ENCODE measurements at places on chromosomes 12 and 14.
A peak's percentile ranks its signal among the peaks of the same experiment; 100 is the strongest.

DNA sequence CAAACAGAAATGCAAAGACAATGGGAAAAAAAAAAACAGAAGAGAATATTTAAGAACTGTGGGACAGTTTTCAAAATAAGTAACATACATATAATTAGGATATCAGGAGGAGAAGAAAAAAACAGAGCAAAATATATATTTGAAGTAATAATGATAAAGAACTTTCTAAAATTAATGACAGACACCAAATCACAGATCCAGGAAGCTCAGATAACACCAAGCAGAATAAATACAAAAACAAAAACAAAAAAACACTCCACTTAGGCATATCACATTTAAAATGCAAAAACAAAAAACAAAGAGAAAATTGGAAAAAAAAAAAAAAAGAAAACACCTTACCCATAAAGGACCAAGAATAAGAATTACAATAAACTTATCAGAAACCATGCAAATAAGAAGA, 9.6 kb upstream of the RFX4 start:
- no peaks in the 10 kb centered on the region for H3K36me3 ChIP-seq
- no peak overlapping the region for H3K4me3 ChIP-seq
- H3K27ac ChIP-seq, result no peak overlapping the region
- DNase-seq, result no peak
- H3K4me1 ChIP-seq, result no peaks in the 10 kb centered on the region

DNA sequence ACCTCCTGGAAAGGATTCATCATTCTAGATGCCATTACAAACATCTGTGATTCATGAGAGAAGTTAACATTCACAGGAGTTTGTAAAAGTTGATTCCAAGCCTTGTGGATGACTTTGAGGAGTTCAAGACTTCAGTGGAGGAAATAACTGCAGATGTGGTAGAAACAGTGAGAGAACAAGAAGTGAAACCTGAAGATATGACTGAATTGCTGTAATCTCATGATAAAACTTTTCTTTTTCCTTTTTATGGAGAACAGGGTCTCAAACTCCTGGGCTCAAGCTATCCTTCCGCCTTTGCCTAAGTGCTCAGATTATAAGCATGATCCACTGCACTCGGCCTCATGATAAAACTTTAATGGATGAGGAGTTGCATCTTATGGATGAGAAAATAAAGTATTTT, 64.5 kb upstream of the GTF2A1 start:
- H3K36me3 ChIP-seq, result peaks cover 22% of the 10 kb centered on the region
- H3K4me1 ChIP-seq, result peaks cover 4% of the 10 kb centered on the region
- H3K27ac ChIP-seq, result no peak overlapping the region
- no peaks in the 10 kb centered on the region for H3K27me3 ChIP-seq
- no peak for DNase-seq
- H3K4me3 ChIP-seq, result no peak overlapping the region

- H3K4me1 ChIP-seq, result peaks cover 32% of the 10 kb centered on the region
- peak overlapping the region; percentile 13 for H3K4me3 ChIP-seq
- H3K27me3 ChIP-seq, result peaks cover 80% of the 10 kb centered on the region
- no peaks in the 10 kb centered on the region for H3K36me3 ChIP-seq
- no peak overlapping the region for H3K27ac ChIP-seq
- DNase-seq, result no peak
Measured at GRCh38 chr14:38211255-38211735, 3.6 kb downstream of the SSTR1 start.

GRCh38 chr12:52832985-52833905, 866 bp downstream of the KRT79 start:
- no peak for DNase-seq
- H3K27ac ChIP-seq, result no peak overlapping the region
- H3K4me1 ChIP-seq, result peaks cover 6% of the 10 kb centered on the region
- no peak overlapping the region for H3K4me3 ChIP-seq

DNA sequence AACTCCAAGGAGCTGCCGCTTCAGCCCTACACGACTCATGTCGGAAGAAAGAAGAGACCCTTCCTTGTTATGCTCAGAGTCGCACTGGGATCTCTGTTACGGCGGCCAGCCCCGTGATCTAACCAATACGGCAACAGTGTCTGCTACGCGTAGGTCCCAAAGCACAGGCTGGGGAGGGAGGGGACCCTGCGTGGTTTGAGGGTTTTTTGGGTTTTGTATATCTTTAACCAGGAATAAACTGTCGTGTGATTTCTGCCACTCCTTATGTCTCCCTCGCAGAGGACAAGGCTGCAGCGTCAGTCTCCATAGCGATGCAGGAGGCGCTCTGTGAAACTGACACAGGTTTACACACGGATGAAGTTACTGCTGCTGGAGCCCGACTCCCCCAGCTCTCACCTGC, 60.0 kb upstream of the DIO3 start:
- no peak for DNase-seq
- no peaks in the 10 kb centered on the region for H3K36me3 ChIP-seq
- no peak overlapping the region for H3K4me3 ChIP-seq
- H3K27me3 ChIP-seq, result no peaks in the 10 kb centered on the region
- H3K27ac ChIP-seq, result no peak overlapping the region

- no peaks in the 10 kb centered on the region for H3K36me3 ChIP-seq
- H3K27me3 ChIP-seq, result no peaks in the 10 kb centered on the region
- H3K27ac ChIP-seq, result no peak overlapping the region
- no peak for DNase-seq
Measured at GRCh38 chr14:100526632-100527031, 60.6 kb downstream of the BEGAIN start.

DNA sequence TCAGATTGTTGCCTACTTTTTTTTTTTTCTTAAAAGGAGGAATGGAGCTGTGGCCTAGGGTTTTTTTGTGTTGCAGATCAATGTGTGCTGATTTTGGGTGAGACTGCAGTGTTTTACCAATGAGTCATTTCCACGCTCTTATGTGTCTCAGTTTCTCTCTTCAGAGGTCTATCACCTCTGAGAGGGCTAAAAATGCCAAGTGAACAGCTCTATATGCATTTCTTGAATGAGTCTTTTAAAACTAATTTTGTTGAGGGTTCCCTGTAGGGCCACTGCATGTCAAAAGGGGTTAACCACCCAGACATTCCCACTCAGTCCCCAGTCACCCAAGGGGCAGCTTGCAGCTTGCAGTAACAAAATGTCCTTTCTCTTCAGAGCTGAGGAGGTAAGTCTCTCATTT, 24.3 kb upstream of the GLIPR1L2 start:
- no peaks in the 10 kb centered on the region for H3K4me1 ChIP-seq
- H3K4me3 ChIP-seq, result no peak overlapping the region
- H3K36me3 ChIP-seq, result no peaks in the 10 kb centered on the region

GRCh38 chr12:117038919-117039318, 60.3 kb downstream of the TESC start:
- H3K4me1 ChIP-seq, result peaks cover 18% of the 10 kb centered on the region
- H3K4me3 ChIP-seq, result no peak overlapping the region
- no peaks in the 10 kb centered on the region for H3K36me3 ChIP-seq
- no peak for DNase-seq
- H3K27ac ChIP-seq, result no peak overlapping the region

DNA sequence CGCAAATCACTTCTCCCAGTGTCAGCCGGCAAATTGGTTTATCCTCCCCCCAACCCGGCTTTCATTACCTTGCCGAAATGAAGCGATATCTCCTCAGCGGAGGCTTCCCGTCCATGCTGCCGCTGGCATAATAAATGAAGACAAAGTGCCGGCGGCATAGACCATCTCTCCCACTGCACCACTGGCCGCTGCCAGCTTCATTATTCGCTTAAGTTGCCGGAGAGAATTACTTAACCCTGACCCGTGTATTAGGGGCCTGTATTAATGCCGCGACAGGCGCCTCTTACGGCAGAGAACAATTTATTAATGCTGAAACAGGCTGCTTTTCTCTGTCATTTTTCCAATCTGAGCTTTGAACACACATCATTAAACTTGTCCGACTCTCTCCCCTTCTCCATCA, 17.5 kb upstream of the GPATCH2L start:
- DNase-seq, result no peak
- H3K36me3 ChIP-seq, result no peaks in the 10 kb centered on the region
- H3K4me1 ChIP-seq, result peaks cover 9% of the 10 kb centered on the region
- peaks cover 96% of the 10 kb centered on the region for H3K27me3 ChIP-seq

DNA sequence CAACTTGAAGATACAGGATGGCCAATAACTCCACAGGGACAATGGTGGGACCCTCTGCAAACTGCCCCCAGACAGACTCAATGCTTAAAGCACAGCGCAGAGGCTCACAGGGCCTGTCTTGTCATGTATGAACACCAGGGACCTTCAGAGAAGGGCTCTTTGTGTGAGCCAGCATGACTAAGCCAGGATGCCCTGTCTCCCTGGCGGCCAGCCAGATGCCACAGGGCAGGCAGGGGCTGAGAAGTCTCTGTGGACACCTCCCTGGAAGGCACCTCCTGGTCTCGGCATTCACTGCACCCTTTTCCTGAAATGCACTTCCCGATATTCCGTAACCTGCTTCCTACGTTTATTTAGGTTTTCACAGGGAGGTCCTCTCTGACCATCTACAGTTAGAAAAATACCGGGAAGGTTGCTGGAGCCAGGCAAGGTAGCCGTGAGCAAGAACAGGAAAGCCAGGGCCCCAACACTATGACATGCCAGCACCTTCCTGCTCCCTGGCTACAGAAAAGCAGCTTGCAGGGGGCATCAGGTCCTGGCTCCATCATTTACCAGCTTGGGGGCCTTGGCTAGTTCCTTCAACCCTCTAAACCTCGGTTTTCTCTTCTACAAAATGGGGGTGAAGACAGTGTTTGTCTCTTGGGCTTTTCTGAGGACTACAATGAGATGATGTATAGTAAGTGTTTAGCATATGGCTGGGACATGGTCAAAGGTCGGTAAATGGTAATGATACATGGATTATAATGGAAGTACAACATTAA, 65.0 kb downstream of the PITPNM2 start:
- no peaks in the 10 kb centered on the region for H3K36me3 ChIP-seq
- no peak overlapping the region for H3K27ac ChIP-seq

GRCh38 chr14:59530349-59530748, 46.0 kb downstream of the JKAMP start:
- H3K27me3 ChIP-seq, result peaks cover 4% of the 10 kb centered on the region
- H3K36me3 ChIP-seq, result no peaks in the 10 kb centered on the region
- H3K4me3 ChIP-seq, result no peak overlapping the region
- DNase-seq, result no peak
- H3K27ac ChIP-seq, result no peak overlapping the region
- no peaks in the 10 kb centered on the region for H3K4me1 ChIP-seq

- no peak overlapping the region for H3K27ac ChIP-seq
- H3K4me3 ChIP-seq, result no peak overlapping the region
- no peaks in the 10 kb centered on the region for H3K27me3 ChIP-seq
- no peak for DNase-seq
- H3K4me1 ChIP-seq, result peaks cover 23% of the 10 kb centered on the region
- H3K36me3 ChIP-seq, result peaks cover 3% of the 10 kb centered on the region
Measured at GRCh38 chr12:124849382-124849781, 14.3 kb downstream of the SCARB1 start.

GRCh38 chr14:104578321-104578720, 1.2 kb upstream of the C14orf180 start:
- H3K4me3 ChIP-seq, result no peak overlapping the region
- DNase-seq, result no peak
- no peak overlapping the region for H3K27ac ChIP-seq
- H3K27me3 ChIP-seq, result no peaks in the 10 kb centered on the region
- H3K36me3 ChIP-seq, result no peaks in the 10 kb centered on the region

GRCh38 chr12:7758766-7759140, 6.3 kb upstream of the NANOGNB start:
- H3K27ac ChIP-seq, result no peak overlapping the region
- H3K36me3 ChIP-seq, result no peaks in the 10 kb centered on the region
- H3K4me3 ChIP-seq, result no peak overlapping the region
- DNase-seq, result no peak
- no peaks in the 10 kb centered on the region for H3K27me3 ChIP-seq
